OCI-LY7 (cell line): ENCODE measurements at places on chromosomes 3 and 15.

DNA sequence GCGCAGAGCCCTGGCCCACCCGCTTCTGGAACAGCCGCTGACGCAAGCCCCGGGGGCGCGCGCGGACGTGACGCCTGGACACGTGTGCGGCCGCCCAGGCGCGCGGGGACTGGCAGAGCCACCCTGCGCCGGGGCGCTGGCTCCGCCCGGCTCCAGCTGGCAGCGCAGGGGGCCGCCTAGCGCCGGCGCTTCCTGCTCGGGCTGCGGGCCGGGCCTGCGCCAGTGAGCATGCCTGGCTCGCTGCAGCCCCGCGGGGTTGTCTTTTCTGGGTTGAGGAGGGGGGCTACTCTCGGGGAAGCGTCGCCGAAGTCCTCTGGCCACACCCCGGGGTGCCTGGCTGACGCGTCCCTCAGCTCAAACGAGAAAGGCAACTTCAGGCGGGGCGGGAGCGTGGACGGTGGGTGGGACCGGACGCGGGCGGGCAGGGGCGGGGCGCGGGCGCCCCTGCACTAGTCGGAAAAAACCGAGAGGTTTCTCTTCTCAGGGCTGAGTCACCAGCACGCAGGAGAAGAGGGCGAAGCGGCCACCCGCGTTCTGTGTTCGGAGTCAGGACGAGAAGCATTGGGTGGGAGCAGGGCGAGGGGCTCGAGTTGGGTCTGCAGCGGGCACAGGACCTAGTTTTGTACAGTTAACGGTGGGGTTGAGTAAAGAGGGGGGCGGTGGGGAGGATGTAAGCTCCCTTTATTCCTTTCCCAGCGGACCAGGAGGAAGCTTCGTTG lies at the start of gene SIAH2:
Gene SIAH2, minus strand, starts transcription at position 48 of the 719 bp plus-strand sequence. CDS start 320 bp downstream, outside the sequence.
- DNase-seq, result peak; percentile 92

DNA sequence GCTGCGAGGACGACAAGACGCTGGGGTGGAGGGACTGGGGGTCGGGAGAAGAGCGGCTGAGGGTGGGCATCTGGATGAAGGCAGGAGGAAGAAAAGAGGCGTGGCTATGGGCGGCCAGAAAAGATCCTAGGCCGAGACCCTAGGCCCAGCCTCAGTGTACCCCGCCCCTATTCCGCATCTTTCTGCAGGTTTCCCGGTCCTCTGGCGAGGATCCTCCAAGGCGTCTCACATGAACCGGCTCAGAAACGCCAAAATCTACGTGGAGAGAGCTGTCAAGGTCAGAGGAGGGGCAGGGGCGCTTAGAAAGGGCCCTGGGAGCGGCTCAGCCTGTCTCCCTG lies 340 bp downstream of the TTLL3 start:
- no peak for DNase-seq

- no peak for DNase-seq
These were observed 86.1 kb downstream of the VPS13C start for GRCh38 chr15:61974118-61974517.

DNA sequence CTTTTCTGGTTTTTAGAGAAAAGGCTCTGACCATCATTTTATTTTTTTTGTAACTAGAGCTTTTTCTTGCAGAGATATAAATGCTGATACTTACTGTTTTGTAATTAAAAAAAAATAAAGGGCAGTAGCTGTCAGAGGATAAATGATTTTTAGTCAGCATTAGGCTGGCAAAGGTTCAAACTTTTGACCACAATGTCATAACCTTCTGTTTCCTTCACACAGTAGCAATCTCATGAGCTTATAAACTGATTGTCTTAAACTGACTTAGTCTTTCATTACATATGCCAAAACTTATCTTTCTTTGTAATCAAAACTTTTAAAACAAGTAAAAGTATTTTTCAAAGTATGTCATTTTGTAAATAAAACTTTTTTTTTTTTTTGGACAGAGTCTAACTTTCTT lies 841.9 kb downstream of the OTOL1 start:
- no peak for DNase-seq

- DNase-seq, result no peak
These were observed 195.2 kb upstream of the MME start for GRCh38 chr3:154884952-154885351.
